Mesendoderm (in vitro differentiated cells): ENCODE measurements at places on chromosomes 12 and 14.

GRCh38 chr12:123395236-123395635 lies 11.3 kb downstream of the KMT5A start:
- DNase-seq: no peak

GRCh38 chr14:95410838-95411237 lies 91.1 kb upstream of the CLMN start:
- DNase-seq: no peak

DNA sequence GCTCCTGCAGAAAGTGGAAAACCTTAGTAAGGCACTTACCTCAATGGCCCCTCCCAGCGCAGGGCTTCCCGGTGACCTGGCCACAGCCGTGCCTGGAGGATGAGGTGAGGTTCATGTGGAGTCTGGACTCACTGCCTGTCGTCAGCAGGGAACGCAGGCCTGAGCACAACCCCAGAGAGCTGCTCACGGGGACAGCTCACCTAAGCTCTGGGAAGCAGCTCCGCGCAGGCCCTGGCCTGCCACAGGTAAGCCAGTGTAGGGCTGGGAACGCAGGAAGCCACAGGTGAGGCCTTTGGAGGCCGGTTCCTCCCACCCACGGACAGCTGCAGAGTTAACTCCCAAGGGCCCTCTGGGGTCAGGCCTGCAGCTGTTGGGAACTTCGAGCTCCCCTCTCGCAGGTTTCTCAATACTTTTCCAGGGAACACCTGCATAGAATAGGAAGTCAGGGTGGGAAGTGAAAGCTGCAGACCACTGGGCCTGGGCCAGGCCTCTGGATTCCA lies 32.7 kb downstream of the ANAPC7 start:
- no peak for DNase-seq

DNA sequence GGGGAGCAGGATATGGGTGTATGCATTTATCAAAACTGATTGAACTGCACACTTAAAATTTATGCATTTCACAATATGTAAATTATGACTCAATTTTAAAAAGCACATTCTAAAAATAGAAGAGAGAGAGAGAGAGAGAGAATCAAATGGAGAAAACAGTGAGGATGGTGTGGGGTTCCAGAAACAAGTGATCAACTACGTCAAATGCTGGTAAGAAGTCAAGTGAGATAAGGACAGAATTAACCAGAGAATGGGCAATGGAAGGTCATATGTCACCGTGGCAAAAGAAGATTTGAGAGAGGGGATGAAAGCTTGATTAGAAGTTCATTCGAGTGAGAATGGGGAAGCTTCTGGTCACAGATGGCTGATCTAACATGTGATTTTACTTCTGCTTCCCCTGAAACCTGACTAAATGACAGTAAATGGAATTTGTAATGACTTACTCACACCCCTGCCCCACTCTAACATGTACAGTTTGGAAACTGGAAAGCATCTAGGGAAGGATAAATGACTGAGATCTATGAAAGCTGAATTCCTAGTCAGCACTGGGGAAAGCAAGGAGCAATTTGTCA lies 276.5 kb upstream of the AMIGO2 start:
- DNase-seq: no peak

GRCh38 chr12:6928703-6929407 lies 1.1 kb downstream of the ATN1 start:
- peak; percentile 23 for DNase-seq

GRCh38 chr14:38987781-38988180 lies 115.3 kb downstream of the SEC23A start:
- no peak for DNase-seq

DNA sequence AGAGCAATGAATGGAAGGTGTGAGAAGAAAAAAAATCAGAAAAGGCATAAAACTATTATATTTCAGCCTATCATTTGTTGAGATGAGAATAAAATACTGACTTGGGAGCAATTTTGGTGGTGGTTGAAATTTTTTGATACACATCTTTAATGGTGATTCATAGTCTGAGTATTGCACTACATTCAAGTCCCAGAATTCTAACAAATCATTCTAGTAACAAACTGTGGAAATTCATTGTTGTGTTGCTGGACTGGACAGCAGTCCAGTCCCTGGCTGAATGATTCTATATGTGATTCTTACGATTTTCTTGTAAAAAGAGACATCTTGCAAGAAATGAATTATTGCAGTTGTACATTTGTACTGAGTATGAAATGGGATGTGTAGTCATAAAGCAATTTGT lies 268.6 kb downstream of the TRHDE start:
- no peak for DNase-seq

DNA sequence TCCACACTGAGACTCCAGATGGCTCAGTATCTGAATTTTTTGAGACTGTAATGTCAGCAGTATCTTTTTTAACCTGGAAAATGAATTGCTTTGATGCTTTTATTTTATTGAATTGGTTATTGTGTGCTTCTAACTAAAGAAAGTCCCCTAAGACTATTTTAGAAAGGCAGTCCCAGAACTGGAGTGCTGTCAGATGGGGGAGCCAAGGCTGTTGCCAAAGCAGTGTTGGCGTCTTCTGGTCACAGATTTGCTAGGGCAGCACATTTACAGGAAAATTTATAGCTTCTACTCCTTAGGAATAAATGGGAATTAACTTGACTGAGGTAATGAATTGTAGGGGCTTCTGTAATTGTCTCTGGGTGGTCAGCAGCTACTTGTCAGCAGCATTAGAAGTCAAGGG lies 157.1 kb upstream of the ARHGAP5 start:
- no peak for DNase-seq

GRCh38 chr14:47365233-47365632 lies 310.2 kb downstream of the MDGA2 start:
- DNase-seq: no peak

GRCh38 chr12:74897425-74898211 lies 312.0 kb downstream of the KCNC2 start:
- no peak for DNase-seq

DNA sequence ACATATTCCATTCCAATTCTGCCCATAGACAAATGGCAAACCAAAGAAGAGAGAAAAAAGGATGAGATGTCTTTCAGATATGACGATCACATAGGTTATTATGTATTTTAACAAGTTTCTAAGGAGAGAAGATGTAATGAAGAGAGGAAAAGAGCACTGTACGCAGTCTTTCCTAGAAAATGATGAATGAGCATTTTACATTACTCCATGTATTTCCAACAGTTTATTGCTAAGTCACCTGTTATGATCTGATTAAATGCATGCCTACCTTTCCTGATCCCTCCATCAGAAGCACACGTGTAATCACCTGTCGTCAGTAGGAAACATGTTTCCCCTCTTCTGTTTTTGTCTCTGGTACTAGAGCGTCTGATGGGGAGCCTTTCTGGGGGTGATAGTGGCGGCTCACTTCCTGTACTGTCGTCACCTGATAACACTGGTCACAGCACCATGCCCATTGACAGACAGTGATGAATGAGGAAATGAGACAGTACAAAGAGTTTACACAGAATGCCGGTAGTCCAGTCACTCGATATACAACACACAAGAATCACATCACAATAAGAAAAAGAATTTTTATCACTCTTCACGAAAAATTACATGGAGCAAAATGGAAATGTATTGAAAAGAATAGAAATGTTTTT lies 161.6 kb downstream of the KCNC2 start:
- no peak for DNase-seq

- no peak for DNase-seq
These were observed 71.1 kb downstream of the EGLN3 start for GRCh38 chr14:33879684-33880286.

- DNase-seq: no peak
These were observed 83.8 kb upstream of the METAP2 start for GRCh38 chr12:95390192-95390591.

- peak; percentile 90 for DNase-seq
These were observed 118.8 kb downstream of the SCARB1 start for GRCh38 chr12:124744659-124745464.

DNA sequence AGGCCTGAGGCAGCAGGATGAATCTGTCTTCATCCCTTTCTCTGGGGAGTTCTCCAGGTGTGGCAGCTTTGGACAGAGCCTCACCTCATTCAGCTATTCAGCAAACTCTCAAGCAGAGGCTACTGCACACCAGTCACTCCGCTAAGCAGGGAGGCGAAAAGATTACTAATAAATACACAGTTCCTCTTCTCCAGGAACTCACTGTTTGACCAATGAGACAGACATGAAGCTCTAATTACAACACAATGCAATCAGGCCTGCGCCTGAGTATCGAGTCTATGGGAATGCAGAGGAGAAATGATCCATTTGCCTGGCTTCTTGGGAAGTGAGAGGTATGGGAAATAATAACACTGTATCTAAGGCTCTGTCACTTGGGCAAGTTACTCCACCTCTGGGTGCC lies 178.1 kb downstream of the CRADD start:
- no peak for DNase-seq

DNA sequence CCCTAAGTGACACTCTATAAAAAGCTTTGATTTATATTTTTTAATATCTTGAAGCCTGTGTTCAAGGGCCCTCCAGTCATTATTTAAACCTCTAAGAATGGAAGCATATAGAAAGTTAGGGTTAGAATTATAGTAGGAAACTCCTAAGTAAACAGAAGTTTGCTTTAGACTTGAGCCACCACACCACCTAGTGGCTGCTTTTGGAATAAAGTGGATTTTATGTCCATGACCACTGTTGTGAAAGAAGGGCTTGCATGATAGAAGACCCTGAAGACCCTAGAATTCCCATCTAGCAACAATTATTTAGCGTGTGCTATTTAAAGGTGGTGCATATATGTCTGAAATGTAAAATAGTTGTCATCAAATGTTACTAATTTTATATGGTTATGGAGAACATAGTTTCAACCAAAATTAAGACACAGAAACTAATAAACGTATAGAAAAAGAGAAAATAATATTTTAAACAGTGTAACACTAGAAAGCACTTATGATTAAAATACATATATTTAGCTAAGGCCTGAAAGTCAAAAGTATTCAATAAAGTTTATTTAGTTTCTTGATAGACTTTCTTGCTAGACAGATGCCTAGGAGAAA lies 21.3 kb downstream of the LRRIQ1 start:
- peak; percentile 62 for DNase-seq

DNA sequence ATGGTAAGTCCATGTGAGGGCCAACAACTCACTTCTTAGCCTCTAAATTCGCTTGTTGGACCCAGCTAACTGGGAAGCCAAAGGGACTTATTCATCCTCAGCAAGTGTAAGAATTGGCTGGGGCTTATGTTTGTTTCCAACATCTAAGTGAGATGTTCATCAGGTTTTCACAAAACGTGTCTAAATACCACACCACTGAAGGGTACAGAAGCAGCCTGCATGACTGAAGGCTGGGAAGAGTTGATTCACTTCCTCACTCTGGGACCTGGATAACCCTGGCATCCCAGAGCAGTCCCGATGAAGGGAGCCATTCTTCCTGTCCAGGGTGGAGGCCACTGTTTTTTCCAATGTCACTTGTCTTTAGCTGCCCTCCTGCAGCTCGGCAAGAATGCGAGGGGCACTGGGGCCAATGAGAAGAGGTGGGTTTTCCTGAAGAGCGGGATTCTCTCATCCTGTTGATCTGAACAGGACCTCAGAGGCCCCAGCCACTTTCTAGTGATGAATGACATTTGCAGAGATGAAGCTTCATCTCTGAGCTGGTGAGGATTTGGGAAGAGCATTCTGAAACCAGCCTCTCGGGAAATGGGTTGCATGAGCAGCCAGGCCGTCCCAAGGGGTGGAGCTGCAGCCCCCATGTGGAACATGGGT lies 12.2 kb upstream of the COL2A1 start:
- DNase-seq: no peak

DNA sequence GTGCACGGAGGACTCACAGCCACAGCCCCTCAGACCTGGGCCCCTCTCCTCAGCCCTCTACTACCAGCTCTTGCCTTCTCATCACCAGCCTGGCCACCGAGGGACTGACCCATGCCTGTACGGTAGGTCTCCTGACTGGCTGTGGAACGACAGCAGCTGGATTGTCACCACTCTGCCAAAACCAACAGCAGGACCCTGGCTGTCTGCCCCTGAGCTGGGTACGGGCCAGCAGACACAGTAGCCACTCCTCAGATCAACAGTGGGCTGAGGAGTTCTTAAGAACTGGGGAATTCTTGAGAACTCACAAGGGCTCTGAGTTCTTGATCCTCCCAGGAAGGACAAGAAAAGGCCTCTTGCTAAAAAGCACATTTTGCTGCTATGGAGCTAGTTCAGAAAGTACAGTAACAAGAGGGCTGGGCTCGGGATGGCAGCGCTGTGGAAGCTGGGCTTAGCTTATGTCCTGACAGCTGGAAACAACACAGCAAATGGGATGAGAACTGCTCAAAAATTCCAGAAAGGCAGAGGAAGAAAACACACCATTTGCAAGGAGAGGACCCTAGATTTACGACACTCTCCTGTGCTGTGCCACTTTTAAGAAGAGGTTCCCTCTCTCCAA lies 176.4 kb downstream of the ANO2 start:
- no peak for DNase-seq
